ENCODE measurements at places on chromosomes 11 and 22. TPM values are rescaled to one million over a fixed set of nuclear protein-coding genes. Genes with fewer than 3 reads are reported as not detected.

- DNase-seq = no peak
These were observed 77.0 kb downstream of the GRAMD1B start for GRCh38 chr11:123507043-123507442.

GRCh38 chr11:45025716-45026492 is 75.2 kb upstream of the TP53I11 start:
- DNase-seq = no peak

- peak; percentile 24 for DNase-seq
These were observed at the start of gene OR51D1 for GRCh38 chr11:4636962-4637661. OR51D1 (plus strand) TSS chr11:4637477; CDS start chr11:4639791, 2,314 bp downstream.

DNA sequence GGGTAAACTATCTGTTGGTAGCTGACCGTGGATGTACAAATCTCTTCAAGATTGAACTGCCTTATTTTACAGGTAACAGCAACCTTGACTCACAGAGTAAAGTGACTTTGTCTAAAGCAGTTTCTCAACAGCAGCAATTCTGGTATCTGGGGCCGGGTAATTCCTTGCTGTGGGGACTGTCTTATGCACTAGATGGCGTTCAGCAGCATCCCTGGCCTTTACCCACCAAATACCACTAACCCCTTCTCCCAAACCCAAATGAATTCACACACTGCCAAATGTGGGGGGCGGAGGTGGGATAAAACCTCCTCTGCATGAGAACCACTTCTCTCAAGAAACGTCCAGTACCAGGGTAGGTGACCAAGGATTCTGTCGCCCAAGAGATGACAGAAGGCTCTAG is 1.7 kb upstream of the INCENP start:
- DNase-seq = no peak

- DNase-seq = no peak
These were observed 102.4 kb upstream of the THY1 start for GRCh38 chr11:119525180-119525866.

DNA sequence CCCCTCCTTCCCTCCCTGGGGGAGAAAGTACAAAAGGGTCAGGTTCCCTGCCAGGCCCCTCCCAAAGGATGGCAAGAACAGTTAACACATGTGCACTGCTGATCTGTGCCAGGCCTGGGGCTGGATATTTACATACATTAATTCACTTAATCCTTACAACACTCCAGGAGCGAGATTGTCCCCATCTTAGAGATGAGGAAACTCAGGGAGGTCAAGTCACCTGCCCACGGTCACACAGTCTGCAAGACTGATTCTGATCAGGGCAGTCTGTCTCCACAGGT is 36.5 kb downstream of the NECTIN1 start:
- DNase-seq = no peak

The OR1S1 gene
- not detected for total RNA-seq

GRCh38 chr11:26572770-26573402 is 823 bp upstream of the MUC15 start:
- no peak for DNase-seq

The LRRC10B gene
- total RNA-seq = 1.1 TPM

The GNG3 gene
- 0.57 TPM for total RNA-seq

The OR2AT4 gene
- total RNA-seq = 0.11 TPM

DNA sequence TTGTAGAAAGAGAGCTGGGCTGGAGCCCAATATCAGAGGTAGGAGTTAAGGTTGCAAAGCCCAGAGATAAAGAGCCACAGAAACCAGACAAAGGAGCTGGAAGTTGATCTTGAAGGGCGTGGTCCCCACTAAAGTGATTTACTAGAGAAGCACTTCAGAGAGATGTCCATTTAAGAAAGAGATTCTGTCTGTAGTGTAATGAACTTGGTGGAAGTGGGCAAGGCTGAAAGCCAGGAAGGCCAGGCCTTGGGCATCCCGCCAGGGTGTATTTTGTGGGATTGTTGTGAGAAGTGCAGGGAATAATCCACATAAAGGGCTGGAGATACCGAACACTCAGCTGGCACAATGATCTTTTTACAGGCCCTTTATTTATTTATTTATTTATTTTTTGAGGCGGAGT is 1398.8 kb downstream of the TBC1D22A start:
- DNase-seq = no peak

The LDLRAD3 gene
- 19.5 TPM for total RNA-seq

The ENDOD1 gene
- total RNA-seq = 8.1 TPM

DNA sequence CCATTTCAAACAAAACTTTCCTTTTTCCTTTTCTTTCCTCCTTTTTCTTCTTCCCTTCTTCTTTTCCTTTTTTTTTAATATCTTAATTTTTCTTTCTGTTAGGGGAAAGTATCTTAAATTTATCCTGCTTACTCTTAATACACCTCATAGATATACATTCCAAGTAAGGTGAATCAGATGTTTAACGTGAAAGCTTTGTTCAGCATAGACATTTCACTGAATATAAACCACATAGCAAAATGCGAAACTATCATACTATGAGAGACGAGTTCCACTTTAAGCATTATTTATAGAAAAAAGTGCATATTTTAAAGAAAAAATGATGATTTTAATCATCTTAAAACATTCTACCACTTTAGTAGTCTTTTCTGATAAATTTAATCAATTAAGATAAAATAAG is 137.8 kb upstream of the MTMR2 start:
- no peak for DNase-seq

GRCh38 chr11:118211006-118211405 is 13.8 kb downstream of the JAML start:
- no peak for DNase-seq

GRCh38 chr22:46726986-46727317 is 11.1 kb downstream of the CERK start:
- DNase-seq = no peak

DNA sequence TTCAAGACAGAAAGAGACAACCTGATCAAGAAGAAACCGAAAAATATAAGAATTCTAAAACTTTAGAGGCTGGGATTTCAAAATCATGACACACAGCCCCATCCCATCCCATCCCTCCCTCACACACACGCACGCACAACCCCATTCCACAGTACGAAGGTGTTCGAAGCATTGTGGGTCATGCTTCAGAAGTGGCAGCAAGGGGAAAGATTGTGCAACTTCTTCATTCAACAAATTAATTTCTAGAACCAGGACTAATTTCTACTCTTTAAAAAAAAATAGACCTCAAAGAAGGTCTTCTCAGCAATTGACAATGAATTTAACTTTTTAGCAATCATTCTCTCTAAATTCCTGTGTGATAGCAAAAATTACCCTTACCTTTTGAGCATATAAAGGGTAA is 867 bp downstream of the SPA17 start:
- DNase-seq = no peak

The ROBO3 gene
- total RNA-seq = 1.3 TPM
